ENCODE measurements at places on chromosomes 2 and 18.

DNA sequence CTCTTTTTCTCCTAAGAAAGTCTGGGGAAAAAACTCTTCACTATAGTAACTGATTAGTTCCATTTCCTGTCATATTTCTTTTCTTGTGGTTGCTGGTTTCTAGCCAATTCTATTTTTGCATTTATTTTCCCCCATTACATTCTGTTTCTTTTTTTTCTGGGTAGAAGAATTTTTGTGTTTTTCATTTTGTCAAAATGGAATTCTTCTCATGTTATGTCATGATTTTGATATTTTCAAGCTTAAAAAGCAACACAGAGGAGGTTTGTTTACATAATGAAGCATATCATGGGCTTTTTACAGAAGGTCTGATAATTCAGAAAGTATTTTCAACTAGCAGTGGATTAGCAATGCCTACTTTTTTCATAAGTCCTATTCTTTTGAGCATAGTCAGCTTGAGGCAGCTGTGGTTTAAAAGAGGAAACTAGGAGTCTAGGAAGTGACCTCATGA lies 102.0 kb downstream of the MAP2 start:
- DNase-seq = no peak

DNA sequence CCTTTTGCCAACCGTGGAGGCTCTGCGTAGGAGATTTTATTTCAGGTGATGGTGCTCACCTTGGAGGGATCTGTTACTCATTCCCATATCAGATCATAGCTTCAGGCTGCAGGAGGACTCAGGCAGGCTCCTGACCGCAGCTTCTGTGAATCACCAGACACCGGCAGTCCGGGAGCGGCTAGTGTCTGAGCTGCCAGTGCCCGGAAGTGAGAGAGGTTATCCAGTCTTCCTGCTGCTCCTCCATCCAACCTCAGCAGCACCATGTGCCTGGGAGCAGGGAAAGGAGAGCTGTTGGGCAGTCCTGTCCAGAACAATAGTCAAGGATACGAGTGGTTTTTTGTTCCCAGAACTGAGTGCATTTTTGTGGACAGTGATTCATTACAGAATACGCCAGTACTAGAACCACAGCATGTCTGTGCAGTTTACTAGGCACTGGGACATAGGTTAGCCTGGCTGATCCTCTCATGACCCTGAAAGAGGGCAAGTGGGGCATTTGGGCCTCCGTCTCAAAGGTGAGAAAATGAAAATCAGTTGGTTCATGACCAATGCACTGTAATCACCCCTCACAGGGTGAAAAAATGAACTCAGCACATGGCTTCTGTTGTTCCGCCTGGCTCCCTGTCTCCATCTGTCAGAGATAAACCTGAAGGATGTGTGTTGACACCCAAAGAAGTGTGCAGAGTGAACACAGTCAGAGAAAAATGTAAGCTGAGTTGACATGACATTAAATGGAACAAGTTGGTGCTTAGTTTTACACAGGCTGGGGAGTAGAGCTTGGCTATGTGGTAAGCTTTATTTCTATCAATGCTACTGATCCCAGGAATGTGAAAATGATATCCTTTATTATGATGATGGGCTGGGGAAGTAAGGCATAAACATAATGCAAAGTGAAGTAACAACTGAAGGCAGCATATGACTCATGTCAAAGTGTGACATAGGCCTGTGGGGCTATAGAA lies 12.2 kb downstream of the FHOD3 start:
- no peak for DNase-seq

- DNase-seq = no peak
These were observed 54.3 kb downstream of the GULP1 start for GRCh38 chr2:188345831-188346458.

DNA sequence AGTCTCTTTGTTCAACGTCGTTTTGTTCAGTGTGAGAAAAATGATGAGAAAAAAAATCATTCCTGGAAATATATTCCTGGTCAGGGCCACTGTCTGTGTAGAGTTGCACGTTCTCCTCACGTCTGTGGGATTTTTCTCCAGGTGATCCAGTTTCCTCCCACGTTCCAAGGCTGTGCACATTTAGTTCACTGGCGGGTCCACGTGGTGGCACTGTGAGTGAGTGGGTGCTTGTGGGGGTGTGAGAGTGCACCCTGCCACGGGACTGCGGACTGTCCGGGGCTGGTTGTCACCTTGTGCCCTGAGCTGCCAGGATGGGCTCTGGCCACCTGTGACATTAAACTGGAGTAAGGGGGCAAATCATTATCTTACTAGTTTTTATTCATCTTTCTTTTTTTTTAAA lies 30.3 kb upstream of the ACYP2 start:
- DNase-seq = no peak

- DNase-seq = no peak
These were observed 7.1 kb upstream of the NAPG start for GRCh38 chr18:10518595-10519255.

- DNase-seq = no peak
These were observed 115.3 kb downstream of the ACOXL start for GRCh38 chr2:110847651-110848050.

DNA sequence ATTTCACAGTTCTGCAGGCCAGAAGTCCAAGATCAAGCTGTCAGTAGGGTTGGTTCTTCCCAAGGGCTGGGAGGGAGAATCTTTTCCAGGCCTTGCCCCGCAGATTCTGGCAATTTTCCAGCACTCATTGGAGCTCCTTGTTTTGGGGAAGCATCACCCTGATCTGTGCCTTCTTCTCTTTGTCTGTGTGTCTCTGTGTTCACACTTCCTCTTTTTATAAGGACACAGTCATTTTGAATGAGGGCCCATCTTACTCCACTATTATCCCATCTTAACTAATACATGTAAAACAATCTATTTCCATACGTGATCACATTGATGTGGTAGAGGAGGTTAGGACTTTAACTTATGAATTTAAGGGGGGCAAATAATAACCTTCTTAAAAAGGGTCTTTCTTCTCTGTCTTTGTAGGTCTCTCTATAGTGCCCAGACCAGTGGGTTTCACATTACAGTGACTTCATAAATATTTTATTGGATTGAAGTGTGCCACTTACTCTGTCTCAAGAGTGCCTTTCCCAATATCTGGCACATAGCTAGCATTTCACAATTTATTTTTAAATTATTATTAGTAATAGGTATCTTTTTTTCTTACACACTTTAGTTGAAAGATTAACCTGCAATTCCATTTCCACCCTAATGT lies 68.9 kb upstream of the CBLN2 start:
- no peak for DNase-seq

GRCh38 chr18:56945171-56946083 lies 201.5 kb upstream of the BOD1L2 start:
- no peak for DNase-seq

GRCh38 chr2:111168528-111169239 lies 48.0 kb downstream of the BCL2L11 start:
- peak; percentile 37 for DNase-seq

GRCh38 chr2:69766014-69766413 lies 24.1 kb downstream of the ANXA4 start:
- DNase-seq = no peak

DNA sequence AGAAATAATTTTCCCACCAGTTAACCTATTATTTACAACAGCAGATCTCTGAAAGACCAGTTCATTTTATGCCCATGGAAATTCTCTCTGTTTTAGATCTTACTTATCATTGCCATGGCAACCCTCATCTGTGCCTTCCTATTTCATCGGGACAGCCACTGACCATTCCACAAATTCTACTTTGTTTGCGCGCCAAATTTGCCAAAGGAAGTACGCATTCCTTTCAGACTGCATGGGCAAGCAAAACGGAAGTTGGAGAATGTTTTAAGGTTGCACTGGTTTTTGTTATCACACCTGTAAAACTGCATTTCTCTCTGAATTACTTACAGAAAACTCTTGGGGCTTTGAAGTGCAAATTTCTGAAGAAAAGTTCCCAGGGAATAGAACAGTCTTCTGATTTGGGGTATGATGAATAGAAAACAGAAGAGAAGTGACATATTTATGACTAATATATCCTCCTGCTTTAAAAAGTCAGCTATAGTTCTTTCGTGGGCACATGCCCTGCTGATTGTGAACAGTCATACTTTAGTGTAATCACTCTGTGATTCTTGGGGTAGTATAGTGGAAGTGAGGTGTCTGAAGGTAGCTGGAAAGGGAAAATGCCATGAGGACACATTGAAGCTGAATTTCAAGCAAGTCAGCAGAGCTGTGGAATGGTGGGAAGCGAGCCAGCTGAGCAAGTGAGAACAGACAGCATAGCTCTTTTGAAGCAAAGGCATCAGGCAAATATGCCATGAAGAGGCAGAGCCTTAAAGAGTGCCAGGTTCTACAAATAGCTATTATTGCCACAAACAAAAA lies 20.9 kb downstream of the NETO1 start:
- DNase-seq = no peak

- no peak for DNase-seq
These were observed 70.6 kb downstream of the MGAT5 start for GRCh38 chr2:134324430-134324829.

DNA sequence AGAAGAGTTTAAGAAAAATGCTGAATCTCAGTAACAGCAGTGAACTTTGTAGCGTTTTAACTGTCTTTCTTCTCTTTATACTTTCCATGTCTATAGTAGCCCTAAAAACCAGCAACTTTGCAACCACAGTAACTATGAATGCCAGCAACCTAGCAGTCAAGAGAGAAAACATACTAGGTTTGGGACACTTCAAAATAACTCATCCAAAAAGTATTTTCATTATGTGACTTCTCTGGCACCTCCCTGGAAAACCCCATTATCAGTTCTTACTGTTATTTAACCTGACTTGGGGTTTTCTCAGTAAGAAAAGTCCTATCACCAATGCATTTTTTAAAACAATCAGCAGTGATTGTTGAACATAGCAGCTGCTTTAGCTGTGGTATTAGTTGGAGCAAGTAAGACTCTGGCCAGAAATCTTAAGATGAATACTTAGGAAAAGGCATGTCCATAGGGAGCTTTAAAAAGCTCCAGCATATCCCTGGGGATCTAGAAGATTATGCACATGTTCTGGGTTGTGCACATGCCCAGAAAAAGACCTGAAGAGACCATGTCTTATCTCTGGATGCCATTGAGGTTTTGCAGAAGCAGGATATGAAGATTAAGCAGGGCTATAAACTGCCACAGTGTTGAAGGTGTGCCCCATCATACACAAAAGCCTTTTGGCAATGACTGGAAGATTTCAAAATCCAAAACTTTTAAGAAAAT lies 411.3 kb downstream of the CMPK2 start:
- no peak for DNase-seq

- no peak for DNase-seq
These were observed 173.4 kb downstream of the GLI2 start for GRCh38 chr2:120909102-120909501.

DNA sequence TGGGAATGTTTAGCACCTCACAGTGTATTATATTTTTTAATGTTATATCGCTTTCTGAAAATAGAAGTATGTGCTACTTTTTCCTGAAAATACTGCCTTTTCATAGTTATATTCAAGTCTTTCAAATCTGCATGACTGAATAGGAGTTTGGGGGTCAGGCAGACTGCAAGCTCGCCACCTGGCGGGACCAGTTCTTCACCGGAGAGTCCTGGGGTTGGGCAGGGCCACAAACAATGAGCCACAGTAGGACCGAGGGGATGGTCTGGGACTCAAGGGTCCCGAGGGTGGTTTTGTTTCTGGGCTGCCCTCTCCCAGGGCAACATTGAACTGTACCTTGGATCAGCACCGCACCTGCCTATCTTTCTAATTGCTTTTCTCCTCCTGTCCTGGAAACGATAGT lies 70.6 kb downstream of the VWA3B start:
- no peak for DNase-seq

Measured in stimulated activated CD8-positive, alpha-beta memory T cell treated with anti-CD3 and anti-CD28 coated beads, Interleukin-15, amount 100 ng/mL, for 4 hours (primary cell).